ENCODE measurements at places on chromosomes 7 and 10.
A peak's percentile ranks its signal among the peaks of the same experiment; 100 is the strongest.

DNA sequence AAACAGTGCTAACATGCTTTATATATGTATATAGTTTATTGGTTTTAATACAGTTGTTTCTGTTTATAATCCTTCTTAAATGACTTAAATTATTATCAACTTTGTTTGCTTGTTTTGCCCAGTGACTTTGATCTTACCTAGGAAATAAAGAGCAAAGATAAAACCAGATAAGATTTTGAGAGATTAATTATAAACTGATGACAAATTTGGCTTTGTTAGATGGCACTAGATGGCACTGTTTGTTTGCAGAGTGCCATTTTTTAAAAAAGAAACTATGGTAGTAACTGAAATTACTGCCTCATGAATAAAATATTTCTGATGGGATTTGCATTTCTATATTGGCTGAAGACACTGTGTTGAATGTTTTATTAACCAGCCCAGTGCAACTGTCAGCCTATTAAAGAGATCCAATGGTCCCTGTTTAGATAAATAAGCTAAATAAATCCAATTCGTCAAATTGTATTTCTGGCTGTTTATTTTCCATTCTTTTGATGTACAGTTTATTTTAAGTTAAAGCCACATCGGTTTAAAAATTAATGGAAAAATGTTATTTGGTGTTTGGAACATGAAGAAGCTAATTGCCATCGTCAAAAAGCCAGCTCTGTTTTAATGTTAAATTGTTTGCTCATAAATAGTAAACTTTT is 28.7 kb downstream of the VTI1A start:
- peak; percentile 32 for DNase-seq

GRCh38 chr10:30842894-30843293 is 188.8 kb downstream of the ZNF438 start:
- DNase-seq: no peak

- peak; percentile 93 for DNase-seq
Measured at GRCh38 chr7:134432296-134433152, 26.4 kb downstream of the AKR1B1 start.

DNA sequence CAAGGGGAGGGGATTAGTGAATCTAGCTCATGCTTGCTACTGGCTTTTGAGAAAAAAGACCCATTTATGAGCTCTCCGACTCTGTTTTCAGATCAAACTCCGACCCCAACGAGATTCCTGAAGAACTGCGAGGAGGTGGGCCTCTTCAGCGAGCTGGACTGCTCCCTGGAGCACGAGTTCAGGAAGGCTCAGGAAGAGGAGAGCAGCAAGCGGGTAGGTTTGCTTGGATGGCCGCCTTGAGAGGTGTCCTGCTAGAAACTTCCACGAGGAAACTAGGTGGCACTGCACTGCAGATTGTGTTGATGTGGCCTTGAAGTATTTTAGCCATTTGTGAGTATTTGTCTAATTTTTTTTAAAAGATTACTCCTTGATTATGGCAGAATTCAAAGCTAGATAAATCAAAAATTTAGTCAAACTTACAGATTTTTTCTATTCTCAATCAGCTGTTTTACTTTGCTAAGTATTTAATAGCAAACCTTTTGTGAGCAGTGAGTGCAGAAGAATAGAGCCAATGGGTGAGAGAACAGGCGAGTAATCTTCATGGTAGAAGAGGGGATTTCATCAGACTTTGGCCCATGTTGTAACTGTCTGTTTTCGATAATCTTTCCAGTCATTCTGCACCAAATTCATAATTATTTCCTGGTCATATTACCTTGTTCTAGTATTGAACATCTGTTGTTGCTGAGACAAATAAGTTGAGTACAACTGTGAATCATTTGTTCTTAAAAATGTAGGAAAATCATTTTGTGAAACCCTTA is 95.4 kb downstream of the CREB5 start:
- no peak for DNase-seq

- DNase-seq: no peak
Measured at GRCh38 chr10:68142761-68143160, 33.5 kb downstream of the MYPN start.

GRCh38 chr7:110522761-110523200 is 568.1 kb upstream of the LRRN3 start:
- DNase-seq: peak; percentile 61

- no peak for DNase-seq
Measured at GRCh38 chr10:61841338-61841875, 60.1 kb upstream of the ARID5B start.

DNA sequence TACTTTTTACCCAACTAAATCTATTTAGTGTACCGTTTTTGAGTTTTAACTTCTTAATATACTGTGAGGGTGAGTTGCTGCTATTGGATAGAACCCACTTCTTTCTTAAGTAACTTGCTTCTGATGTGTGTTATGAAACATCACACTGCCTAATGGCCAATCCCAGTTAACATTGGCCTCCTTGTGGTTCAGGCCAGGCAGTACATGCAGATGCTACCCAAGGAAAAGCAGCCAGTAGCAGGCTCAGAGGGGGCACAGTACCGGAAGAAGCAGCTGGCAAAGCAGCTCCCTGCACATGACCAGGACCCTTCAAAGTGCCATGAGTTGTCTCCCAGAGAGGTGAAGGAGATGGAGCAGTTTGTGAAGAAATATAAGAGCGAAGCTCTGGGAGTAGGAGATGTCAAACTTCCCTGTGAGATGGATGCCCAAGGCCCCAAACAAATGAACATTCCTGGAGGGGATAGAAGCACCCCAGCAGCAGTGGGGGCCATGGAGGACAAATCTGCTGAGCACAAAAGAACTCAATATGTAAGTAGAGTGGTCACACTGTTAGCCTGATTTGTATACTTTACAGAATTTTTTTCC is 39.7 kb downstream of the TES start:
- DNase-seq: peak; percentile 46

GRCh38 chr10:24804956-24805355 is 81.3 kb upstream of the ARHGAP21 start:
- no peak for DNase-seq

DNA sequence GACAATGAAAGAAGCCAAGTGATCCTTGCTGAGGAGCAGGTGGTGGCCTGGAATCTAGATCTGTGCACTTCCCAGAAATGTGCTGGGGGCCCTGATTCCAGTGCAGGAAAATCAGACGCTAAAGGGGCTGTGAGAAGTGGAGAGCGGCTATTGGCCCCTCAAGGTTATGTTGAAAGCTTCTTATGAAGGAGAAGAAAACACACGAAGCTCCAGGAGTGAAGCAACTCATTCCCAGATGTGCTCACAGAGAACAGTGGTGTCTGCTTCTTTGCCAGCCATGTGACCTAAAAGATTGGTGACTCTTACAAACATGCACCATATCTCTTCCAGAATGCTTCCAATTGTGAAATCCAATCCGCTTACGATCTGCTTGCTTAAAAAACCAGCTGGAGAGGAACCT is 679.3 kb upstream of the IGFBP3 start:
- DNase-seq: no peak

- no peak for DNase-seq
Measured at GRCh38 chr10:76435157-76435556, 1003.7 kb downstream of the LRMDA start.

- DNase-seq: no peak
Measured at GRCh38 chr10:92284112-92284704, 6.7 kb downstream of the CPEB3 start.

- peak; percentile 30 for DNase-seq
Measured at GRCh38 chr7:131957338-131958020, 401.1 kb upstream of the PODXL start.
